Activated CD4-positive, alpha-beta memory T cell treated with anti-CD3 and anti-CD28 coated beads for 36 hours (primary cell): ENCODE measurements at places on chromosomes 3 and 15.
A peak's percentile ranks its signal among the peaks of the same experiment; 100 is the strongest.

GRCh38 chr3:184553385-184553784 is 8.2 kb upstream of the EPHB3 start:
- DNase-seq, result no peak

GRCh38 chr3:29694783-29695182 is 413.9 kb downstream of the RBMS3 start:
- DNase-seq, result no peak

DNA sequence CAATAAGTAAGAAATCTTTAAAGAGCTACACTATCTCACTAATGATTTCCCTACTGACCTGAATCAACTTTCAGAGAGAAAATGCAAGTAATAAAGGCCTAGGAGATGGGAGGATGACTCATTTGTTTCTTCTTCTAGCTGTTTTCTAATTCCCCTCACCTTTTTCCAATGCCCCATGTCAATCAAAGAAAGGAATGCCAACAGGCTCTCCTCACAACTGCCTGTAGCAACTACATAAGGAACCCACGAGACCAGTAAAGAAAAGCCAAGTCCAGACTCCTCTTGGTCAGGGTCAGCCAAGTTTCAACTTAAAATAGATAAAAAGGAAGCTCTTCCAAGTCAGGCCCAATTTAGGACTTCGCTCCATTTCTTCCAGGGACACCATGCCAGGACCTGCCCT is 201.9 kb downstream of the TNIK start:
- no peak for DNase-seq

DNA sequence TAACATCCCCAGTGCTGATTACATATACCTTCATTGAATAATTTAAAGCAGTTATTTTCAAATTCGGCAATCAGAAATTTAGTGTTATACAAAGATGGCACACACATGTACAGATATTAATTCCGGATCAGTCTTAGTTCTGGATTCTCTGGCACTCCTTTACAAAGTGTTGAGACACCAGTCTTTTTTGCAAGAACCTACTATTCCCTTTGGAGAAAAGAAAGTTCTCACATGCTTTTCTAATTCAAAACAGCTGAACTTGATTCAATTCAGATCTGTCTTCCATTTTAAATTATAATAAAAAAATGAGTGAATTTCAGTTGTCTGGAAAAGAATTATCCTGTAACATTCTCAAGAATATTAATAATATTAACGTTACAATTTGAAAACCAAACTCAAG is 20.4 kb downstream of the CCDC191 start:
- DNase-seq, result no peak

GRCh38 chr3:127296166-127296565 is 8.3 kb upstream of the PRR20G start:
- DNase-seq, result no peak

- peak; percentile 32 for DNase-seq
Measured at GRCh38 chr3:33131331-33132018, 17.7 kb downstream of the CRTAP start.

DNA sequence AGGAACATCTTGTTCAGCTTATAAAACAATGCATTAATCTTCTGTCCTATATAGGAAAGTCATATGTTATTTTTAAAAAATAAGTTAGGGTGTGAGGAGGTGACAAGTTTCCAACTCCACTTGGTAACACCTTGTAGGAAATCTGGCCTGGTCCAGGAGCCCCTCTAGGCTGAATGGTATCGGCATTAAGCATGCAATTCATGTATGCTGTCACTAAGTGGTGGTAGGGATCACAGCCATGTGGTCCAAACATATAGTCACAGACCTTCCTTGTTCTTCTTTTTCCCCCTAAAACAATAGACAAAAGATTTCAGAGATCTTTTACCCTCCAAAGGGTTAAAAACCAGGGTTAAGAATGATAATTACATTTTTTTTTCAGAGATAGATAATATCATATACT is 4.2 kb upstream of the APBA2 start:
- no peak for DNase-seq

- no peak for DNase-seq
Measured at GRCh38 chr3:73605412-73605811, 19.3 kb downstream of the PDZRN3 start.

- peak; percentile 27 for DNase-seq
Measured at GRCh38 chr3:100403362-100404249, 2.3 kb downstream of the LNP1 start.

- DNase-seq, result no peak
Measured at GRCh38 chr3:161069511-161070251, 35.5 kb downstream of the B3GALNT1 start.

DNA sequence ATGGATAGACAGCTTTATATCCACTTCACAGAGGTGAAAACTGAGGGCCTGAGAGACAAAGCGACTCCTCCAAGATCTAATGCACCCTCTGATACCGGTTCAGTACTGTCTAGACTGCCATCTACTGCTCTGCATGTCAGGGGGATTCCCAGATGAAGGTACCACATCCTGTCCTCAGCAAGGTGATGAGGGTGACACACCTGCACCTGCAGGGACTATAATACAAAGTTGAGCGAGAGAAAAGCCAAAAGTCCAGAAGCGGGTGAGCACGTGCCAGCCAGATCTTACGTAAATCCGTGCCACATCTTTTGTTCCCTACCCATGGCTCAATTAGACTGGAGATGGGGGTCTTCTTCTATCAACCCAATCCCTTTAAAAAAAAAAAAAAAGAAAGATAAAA is 32.4 kb upstream of the HES1 start:
- DNase-seq, result peak; percentile 42

- no peak for DNase-seq
Measured at GRCh38 chr15:42159381-42160015, 3.1 kb upstream of the PLA2G4F start.

GRCh38 chr3:16300881-16301359 is 35.9 kb downstream of the OXNAD1 start:
- peak; percentile 62 for DNase-seq

- no peak for DNase-seq
Measured at GRCh38 chr3:47443611-47443995, 32.1 kb downstream of the SCAP start.

- DNase-seq, result no peak
Measured at GRCh38 chr3:112187300-112187699, 54.3 kb upstream of the GCSAM start.

DNA sequence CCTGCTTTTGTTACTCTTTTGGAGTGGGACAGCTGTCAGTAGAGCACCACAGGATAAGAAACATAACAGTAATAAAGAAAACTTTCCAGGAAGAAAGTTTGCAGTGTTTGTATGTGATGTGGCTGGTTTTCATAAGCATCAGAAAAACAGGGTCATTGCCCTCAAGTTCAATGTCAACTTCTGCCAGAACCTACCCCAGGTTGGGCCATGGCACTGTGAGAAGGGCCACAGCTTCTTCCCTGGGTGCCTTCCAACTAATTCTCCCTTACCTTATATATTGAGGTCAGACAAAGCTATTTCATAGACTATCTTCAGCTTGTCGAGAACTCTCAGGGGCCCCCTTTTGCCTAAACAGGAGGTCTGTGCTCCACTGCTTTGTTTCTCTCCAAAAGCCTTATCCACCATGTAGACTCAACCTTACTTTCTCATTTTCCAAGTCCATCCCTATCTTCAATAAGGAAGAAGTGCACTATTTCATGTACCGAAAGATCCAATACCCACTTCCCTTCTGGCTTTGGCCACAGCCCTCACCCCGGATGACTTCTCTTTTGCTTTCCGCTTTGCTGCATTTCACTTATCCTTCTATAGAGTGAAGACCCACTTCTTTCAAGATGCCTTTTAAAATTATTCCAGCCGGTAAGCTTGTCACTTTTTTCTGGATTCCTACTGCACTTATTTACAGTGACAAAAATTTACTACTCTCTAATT is 38.2 kb upstream of the PLCL2 start:
- DNase-seq, result no peak

GRCh38 chr3:123718108-123718507 is 133.3 kb upstream of the HACD2 start:
- no peak for DNase-seq

DNA sequence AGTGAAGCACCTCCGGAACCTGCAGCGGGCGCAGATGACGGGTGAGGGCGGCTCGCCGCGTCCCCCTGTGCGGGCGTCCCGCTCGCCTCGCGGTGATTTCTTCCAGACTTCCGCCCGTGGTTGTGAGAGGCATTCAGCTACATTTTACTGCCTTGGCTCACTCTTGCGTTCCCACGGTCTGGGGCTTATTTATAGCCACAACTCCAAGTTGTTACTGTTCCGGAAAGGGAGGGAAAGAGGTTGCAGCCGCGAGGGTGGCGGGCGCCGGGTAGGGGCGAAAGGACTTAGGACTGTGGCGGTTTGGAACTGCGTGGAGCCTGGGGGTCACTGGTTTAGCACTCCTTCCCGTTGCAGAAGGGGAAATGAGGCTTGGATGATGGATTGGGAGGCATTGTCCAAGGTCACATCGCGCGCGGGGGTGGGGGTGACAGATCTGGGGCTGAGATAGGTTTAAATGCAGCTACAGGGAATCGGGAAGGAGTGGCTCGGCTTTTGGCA is 1.1 kb downstream of the HES1 start:
- DNase-seq, result peak; percentile 44

GRCh38 chr3:5560199-5560598 is 372.7 kb downstream of the EDEM1 start:
- no peak for DNase-seq

GRCh38 chr3:48194446-48195071 is 6.3 kb upstream of the CDC25A start:
- DNase-seq, result peak; percentile 55

DNA sequence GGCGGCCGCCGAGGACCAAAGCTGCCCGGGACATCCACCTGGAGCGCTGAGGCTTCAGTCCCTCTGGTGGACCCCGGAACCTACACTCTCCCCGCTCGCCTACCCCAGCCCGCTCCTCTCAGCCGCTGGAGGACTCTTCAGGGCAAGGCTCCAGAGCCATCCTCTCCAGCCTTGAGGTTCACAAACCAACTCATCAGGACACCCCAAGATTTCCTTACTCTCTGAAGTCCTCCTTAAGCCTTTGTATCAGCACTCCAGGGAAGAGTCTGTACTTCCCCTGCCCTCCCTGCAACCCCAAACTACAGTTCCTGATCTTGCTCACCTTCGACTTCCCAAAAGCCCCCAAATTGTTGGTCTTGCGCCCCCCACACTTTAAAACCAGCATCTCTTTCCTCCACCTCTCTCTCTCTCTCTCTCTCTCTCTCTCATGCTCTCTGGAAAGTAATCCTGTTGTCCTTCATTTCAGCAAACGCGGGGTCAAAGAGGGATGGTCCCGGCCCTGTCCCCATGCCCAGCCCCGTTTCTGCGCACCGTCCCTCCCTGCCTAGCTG is 438 bp downstream of the THBS1 start:
- no peak for DNase-seq

GRCh38 chr3:197746801-197747237 is 2.9 kb upstream of the FYTTD1 start:
- DNase-seq, result no peak

GRCh38 chr3:114646526-114646925 is 352.7 kb downstream of the TIGIT start:
- no peak for DNase-seq

- DNase-seq, result no peak
Measured at GRCh38 chr3:66931699-66932098, 66.4 kb upstream of the KBTBD8 start.

GRCh38 chr3:128426128-128426921 is 40.4 kb downstream of the DNAJB8 start:
- DNase-seq, result peak; percentile 62

GRCh38 chr3:106428565-106428994 is 559.8 kb upstream of the CBLB start:
- DNase-seq, result peak; percentile 72

DNA sequence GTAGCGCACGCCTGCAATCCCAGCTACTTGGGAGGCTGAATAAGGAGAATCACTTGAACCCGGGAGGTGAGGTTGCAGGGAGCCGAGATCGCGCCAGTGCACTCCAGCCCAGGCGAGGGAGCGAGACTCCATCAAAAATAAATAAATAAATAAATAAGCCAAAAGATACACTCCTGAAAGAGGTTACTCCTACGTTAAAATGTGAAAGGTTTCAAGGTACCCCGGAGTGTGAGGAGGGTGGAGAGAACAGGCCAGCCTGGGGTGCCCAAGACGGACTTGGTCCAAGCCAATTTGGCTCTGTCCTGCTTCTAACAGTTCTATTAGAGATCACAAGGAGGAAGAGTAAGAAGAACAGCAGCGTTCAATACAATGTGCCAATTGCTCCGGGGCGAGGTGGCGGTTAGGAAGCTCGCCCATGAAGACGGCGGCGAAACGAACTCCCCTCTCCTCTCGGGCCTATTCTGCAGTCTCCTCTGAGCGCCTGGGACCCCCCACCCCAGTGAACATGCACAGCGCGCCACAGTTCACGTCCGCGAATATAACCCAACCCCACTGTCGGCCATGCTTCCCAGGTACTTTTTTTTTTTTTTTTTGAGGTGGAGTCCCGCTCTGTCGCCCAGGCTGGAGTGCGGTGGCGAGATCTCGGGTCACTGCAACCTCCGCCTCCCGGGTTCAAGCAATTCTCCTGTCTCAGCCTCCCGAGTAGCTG is 942 bp downstream of the ELP6 start:
- DNase-seq, result peak; percentile 41

GRCh38 chr3:78791753-78792152 is 976.0 kb downstream of the ROBO1 start:
- no peak for DNase-seq

DNA sequence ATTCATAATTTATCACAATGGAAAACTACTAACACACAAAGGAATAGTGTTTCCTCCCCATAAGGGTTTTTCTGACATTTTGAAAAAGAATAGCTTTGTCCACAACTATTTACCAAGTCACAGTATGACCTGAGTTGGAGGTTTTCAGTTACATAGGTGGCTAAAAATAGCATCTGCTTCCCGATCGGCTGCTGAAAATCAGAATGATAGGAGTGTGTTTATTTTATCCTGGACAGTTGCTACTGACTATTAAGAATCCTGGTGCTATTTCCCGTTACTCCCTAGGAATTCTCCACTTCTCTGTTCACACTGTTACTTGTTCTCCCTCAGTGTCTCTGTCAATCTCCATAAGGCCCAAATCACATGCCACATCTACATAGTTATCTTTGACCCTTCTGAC is 353.9 kb upstream of the RARB start:
- no peak for DNase-seq
